ENCODE measurements at places on chromosomes 3 and 15.

DNA sequence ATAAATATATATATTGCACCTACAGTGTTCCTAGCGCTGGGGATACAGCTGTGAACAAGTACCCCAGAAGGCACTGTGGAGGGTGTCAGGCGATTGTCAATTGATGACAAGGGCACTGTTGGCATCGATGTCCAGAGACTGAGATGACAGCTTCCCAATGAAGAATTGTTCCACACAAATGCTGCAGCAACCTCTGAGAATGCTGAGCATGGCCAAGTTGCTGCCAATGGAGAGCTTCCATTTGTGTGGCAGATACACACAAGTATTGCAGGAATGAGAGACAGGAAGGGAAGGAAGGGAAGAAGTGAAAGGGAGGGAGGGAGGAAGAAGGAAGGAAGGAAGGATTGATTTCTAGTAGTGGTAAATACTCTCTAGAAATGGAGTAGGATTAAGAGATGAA lies 21.9 kb downstream of the LRTM1 start:
- no peak for DNase-seq

- DNase-seq, result no peak
These were observed 23.7 kb downstream of the ARRDC4 start for GRCh38 chr15:97984157-97984556.

DNA sequence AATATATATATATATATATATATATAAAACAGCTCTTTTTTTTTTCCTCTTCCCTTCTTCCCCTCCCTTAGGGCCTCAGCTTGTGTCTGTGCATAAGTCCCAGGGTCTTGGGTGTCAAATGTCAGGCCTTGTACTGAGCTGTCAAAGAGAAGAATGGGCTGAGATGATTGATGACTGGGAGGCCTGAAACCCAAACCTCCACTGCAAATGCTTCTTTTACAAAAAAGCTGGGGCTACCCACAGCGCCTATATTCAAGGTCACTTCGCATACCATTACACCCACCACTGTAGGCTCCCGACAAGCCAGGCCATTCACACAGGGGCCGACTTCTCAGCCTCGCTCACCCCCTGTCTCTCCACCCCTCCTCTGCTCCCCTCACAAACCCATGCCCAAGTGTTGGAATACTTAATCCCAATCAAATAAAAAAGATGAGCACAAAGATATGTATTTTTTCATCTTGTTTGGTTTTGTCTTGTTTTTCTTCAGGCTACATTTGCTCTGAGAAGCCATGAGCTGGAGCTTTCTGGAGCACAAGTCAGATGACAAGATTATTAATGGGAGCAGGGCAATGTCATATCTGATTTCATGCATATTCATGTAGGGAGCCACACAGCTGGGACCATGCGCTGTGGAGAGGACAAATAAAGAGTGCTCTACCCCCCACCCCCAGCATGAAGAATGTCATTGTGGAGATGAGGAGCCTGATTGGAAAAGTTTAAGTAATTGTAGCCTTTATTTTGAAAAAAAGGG lies 614.4 kb upstream of the NR2F2 start:
- DNase-seq, result no peak

DNA sequence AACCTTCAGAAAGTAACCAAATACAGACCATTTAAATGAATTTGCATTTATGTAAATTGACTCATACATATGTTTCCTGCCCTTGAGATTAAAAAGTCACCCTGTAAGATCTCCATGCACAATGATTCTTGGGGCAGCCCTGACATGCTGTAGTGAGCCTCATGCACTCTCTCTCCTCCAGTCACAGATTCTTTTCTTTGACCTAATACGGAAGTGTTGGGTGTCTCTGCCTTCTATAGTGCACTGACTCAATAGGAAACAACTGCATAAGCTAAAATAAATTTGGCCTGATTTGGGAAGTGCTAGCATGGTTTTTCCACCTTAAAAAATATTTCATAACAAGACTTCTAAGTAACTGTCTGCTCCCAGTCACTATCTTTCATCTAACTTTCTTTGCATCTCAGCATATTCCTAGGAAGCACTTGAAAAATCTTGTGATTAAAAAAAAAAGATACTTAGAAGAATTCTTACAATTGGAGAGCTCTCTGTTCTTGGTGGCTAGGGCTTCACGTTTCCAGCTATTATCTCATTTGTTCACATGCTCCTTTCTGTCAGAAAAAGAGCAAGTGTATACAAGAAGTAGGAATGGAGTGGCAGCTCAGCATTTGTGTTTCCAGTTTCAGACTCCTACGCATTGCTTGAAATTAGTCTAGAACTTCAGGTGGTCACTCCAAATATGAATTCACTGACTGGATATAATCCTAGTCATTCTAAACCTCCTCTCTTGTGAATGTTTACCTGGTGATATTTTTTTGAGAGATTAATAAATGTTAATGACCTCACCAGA lies 207.9 kb upstream of the COL8A1 start:
- DNase-seq, result no peak

DNA sequence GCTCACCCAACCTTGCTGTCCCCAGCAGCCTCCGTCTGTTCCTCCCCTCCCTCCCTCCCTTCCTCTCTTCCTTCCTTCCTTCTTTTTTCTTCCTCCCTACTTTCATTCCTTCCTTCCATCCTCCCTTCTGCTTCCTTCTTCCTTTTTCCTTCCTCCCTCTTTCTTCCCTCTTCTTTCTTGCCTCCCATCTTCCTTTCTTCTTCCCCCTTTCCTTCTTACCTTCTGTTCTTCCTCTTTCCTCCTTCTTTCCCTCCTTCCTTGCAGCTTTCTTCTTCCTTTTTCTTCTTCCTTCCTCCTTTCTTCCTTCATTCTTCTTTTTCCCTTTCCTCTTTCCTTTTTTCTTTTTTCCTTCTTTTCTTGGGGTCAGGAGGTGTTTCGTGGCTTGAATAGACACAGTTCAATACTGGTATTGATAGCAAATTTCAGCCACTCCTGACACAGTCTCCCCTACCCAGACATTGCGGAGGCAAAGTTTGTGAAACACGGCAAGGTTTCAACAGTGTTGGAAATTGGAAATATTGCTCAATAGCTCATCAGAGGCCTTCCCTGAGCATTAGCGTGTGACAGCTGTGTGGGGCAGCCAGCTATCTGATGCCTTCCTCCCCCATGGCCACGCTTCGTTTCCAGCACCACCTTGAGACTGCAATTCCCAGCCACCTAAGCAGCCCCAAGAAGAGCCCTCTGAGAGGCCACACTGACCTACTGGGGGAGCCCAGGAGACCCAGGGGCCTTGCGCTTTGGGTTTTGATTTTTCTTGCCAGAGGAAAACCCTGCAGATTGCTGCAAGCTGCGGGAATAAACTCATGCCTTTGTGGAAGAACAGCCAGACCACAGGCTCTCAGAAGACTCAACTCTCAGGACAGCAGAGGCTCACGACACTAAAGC lies 82.2 kb downstream of the KLF15 start:
- no peak for DNase-seq

GRCh38 chr15:69881302-69881670 lies 216.4 kb downstream of the TLE3 start:
- no peak for DNase-seq

All from activated CD8-positive, alpha-beta memory T cell treated with anti-CD3 and anti-CD28 coated beads for 48 hours (primary cell).